ENCODE measurements at places on chromosomes 5 and 9. TPM values are rescaled to one million over a fixed set of nuclear protein-coding genes. Genes with fewer than 3 reads are reported as not detected.

SPATA31A3 gene
- total RNA-seq = not detected

DNA sequence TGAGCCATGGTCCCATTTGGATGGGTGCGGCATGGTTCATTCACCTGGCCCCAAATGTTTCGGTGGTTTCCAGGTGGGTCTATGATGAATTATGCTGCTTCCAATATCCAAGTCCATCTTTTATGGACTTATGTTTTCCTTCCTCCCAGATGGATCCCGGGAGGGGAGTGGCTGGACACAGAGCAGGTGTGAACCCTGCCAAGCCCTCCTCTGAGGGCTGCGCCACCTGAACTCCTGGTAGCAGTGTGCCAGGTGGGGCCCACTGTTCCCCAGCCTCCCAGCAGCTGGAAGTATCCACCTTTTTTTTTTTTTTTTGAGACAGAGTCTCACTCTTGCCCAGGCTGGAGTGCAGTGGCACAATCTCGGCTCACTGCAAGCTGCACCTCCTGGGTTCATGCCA lies 42.9 kb downstream of the WNK2 start:
- H3K27ac ChIP-seq = no peak overlapping the region
- no peaks in the 10 kb centered on the region for H3K36me3 ChIP-seq
- no peak overlapping the region for H3K4me3 ChIP-seq
- peaks cover 1% of the 10 kb centered on the region for H3K27me3 ChIP-seq

IL7R gene
- total RNA-seq = 1.3 TPM

DNA sequence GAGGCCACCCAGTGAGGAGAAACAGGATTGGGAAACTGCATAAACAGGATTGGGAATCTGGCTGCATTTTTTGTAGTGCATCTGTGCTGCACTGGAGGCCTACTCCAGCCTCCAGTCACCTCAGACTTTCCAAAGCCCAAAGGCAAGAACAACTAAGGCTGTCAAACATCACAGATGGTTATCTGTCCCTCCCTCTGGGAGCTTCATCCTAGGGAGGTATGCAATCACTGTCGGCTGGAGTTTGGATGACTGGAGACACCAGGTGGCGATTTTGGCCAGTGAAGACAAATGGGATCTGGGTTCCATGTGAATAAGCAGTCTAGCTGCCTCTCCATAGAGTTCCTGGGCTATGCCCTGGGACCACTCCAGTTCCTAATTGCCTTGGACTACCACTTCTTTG lies 9.3 kb upstream of the SPINK13 start:
- no peaks in the 10 kb centered on the region for H3K36me3 ChIP-seq
- H3K27ac ChIP-seq = no peak overlapping the region
- no peaks in the 10 kb centered on the region for H3K4me1 ChIP-seq
- no peak for DNase-seq
- H3K27me3 ChIP-seq = no peaks in the 10 kb centered on the region
- H3K4me3 ChIP-seq = no peak overlapping the region

- peaks cover 27% of the 10 kb centered on the region for H3K4me1 ChIP-seq
- no peak for DNase-seq
- peak overlapping the region; percentile 43 for H3K4me3 ChIP-seq
- H3K27ac ChIP-seq = no peak overlapping the region
- no peaks in the 10 kb centered on the region for H3K36me3 ChIP-seq
- no peaks in the 10 kb centered on the region for H3K27me3 ChIP-seq
Measured at GRCh38 chr9:135907006-135907430, 328 bp downstream of the CAMSAP1 start.

GRCh38 chr9:70672161-70672649 lies 257.7 kb upstream of the KLF9 start:
- DNase-seq = no peak
- H3K36me3 ChIP-seq = no peaks in the 10 kb centered on the region
- no peaks in the 10 kb centered on the region for H3K27me3 ChIP-seq
- no peak overlapping the region for H3K27ac ChIP-seq
- H3K4me1 ChIP-seq = no peaks in the 10 kb centered on the region
- no peak overlapping the region for H3K4me3 ChIP-seq

IL5 gene
- not detected for total RNA-seq

- no peaks in the 10 kb centered on the region for H3K4me1 ChIP-seq
- no peaks in the 10 kb centered on the region for H3K27me3 ChIP-seq
- DNase-seq = no peak
Measured at GRCh38 chr9:111389406-111389805, 59.4 kb upstream of the OR2K2 start.

FOXD4L3 gene
- total RNA-seq = 0.11 TPM

MCTP1 gene
- total RNA-seq = 21.5 TPM

SLC45A2 gene
- total RNA-seq = not detected

GRCh38 chr5:85681871-85682270 lies 935.9 kb upstream of the COX7C start:
- no peaks in the 10 kb centered on the region for H3K36me3 ChIP-seq
- no peak overlapping the region for H3K4me3 ChIP-seq
- H3K27ac ChIP-seq = no peak overlapping the region
- no peaks in the 10 kb centered on the region for H3K27me3 ChIP-seq

DNA sequence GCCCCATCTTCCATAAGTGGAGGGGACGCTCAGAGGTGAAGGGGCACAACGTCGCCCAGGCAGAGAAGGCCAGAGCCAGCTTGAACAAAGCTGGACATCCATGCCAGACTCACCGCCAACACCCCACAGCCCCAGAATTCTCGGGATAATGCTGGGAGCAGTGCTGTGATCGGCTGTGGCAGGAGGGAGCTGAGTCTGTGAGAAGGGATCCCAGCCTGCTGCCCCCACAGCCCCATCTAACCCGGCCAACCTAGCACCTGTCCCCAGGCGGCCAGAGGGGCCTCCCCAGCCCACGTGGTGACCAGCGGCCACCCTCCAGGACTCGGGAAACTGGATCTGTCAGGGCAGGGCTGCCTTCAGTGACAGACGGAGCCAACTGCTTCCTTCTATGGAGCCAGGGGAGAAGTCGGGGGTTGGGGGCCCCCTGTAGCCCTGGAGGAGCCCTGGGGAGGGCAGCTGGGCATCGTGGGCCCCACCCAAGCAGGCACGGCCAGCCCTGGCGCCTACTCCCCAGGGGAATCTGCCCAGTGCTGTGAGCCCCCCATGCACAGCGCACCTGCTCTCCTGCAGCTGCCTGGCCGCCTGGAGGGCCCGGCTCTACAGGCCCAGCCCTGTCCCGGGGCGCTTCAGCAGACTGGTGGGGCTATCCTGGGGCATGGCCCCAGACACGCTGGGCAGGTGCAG lies 6.0 kb downstream of the BRD3 start:
- peaks cover 24% of the 10 kb centered on the region for H3K4me1 ChIP-seq
- H3K27me3 ChIP-seq = no peaks in the 10 kb centered on the region
- H3K27ac ChIP-seq = no peak overlapping the region
- DNase-seq = no peak
- no peak overlapping the region for H3K4me3 ChIP-seq

GRCh38 chr5:88374391-88374790 lies 105.7 kb upstream of the TMEM161B start:
- no peak overlapping the region for H3K27ac ChIP-seq
- no peak for DNase-seq
- H3K27me3 ChIP-seq = no peaks in the 10 kb centered on the region
- no peak overlapping the region for H3K4me3 ChIP-seq
- H3K36me3 ChIP-seq = no peaks in the 10 kb centered on the region

GRCh38 chr5:27392716-27393115 lies 354.3 kb upstream of the CDH9 start:
- no peak for DNase-seq
- no peaks in the 10 kb centered on the region for H3K36me3 ChIP-seq
- no peak overlapping the region for H3K4me3 ChIP-seq
- no peak overlapping the region for H3K27ac ChIP-seq
- H3K27me3 ChIP-seq = no peaks in the 10 kb centered on the region

PTPA gene
- 100 TPM for total RNA-seq

All from GM12878 (cell line).